Naive B cell (primary cell): ENCODE measurements at places on chromosomes 7 and 10. TPM values are rescaled to one million over a fixed set of nuclear protein-coding genes. Genes with fewer than 3 reads are reported as not detected.

The NRBF2 gene
- polyA plus RNA-seq, result 27.8 TPM

The EPO gene
- polyA plus RNA-seq, result not detected

The CTAGE6 gene
- not detected for polyA plus RNA-seq

The NT5C3A gene
- polyA plus RNA-seq, result 206 TPM

The TBRG4 gene
- 39.4 TPM for polyA plus RNA-seq

The DGKB gene
- not detected for polyA plus RNA-seq

The POLL gene
- polyA plus RNA-seq, result 16.2 TPM

The UCN3 gene
- not detected for polyA plus RNA-seq

The STEAP1B gene
- polyA plus RNA-seq, result 13.5 TPM

The LIPJ gene
- not detected for polyA plus RNA-seq

The MALRD1 gene
- polyA plus RNA-seq, result not detected

The CYP2C19 gene
- polyA plus RNA-seq, result not detected

The AKR1C8 gene
- polyA plus RNA-seq, result not detected

The MACROH2A2 gene
- not detected for polyA plus RNA-seq

The NPY gene
- polyA plus RNA-seq, result not detected

The CALCR gene
- polyA plus RNA-seq, result not detected

The NME8 gene
- not detected for polyA plus RNA-seq

The NODAL gene
- polyA plus RNA-seq, result not detected

The MNX1 gene
- polyA plus RNA-seq, result not detected

The BLNK gene
- polyA plus RNA-seq, result 152 TPM

The TSPAN12 gene
- not detected for polyA plus RNA-seq

The VDAC2 gene
- polyA plus RNA-seq, result 158 TPM

The SLC18A2 gene
- not detected for polyA plus RNA-seq

The PUS7 gene
- 3.5 TPM for polyA plus RNA-seq

The TMEM225B gene
- polyA plus RNA-seq, result 1.3 TPM

The SPDYE5 gene
- not detected for polyA plus RNA-seq

The RELN gene
- not detected for polyA plus RNA-seq

The C10orf88 gene
- polyA plus RNA-seq, result 8.8 TPM

The C10orf90 gene
- not detected for polyA plus RNA-seq

The STEAP1 gene
- polyA plus RNA-seq, result not detected

The RAMP3 gene
- not detected for polyA plus RNA-seq

The LCOR gene
- 68.2 TPM for polyA plus RNA-seq

The TEX36 gene
- not detected for polyA plus RNA-seq

The CYP3A4 gene
- not detected for polyA plus RNA-seq

The TUBB8 gene
- not detected for polyA plus RNA-seq

The WEE2 gene
- not detected for polyA plus RNA-seq

The MCMBP gene
- 77.0 TPM for polyA plus RNA-seq

The RNF133 gene
- not detected for polyA plus RNA-seq

The ITGB8 gene
- polyA plus RNA-seq, result not detected

The ANKRD2 gene
- not detected for polyA plus RNA-seq

The ACHE gene
- polyA plus RNA-seq, result not detected

The WNT16 gene
- polyA plus RNA-seq, result 3.3 TPM

The WIPF3 gene
- not detected for polyA plus RNA-seq

The FAM25A gene
- not detected for polyA plus RNA-seq

The CHN2 gene
- not detected for polyA plus RNA-seq

The ELMO1 gene
- 69.9 TPM for polyA plus RNA-seq

The FAM241B gene
- polyA plus RNA-seq, result not detected

The ERV3-1 gene
- 16.0 TPM for polyA plus RNA-seq

The FAM237B gene
- not detected for polyA plus RNA-seq

The PRTFDC1 gene
- not detected for polyA plus RNA-seq

The GATA3 gene
- not detected for polyA plus RNA-seq

The OPALIN gene
- not detected for polyA plus RNA-seq

The C10orf105 gene
- not detected for polyA plus RNA-seq

The NRAP gene
- not detected for polyA plus RNA-seq

The CEP55 gene
- polyA plus RNA-seq, result 0.24 TPM
